ENCODE measurements at places on chromosomes 7 and 10. TPM values are rescaled to one million over a fixed set of nuclear protein-coding genes. Genes with fewer than 3 reads are reported as not detected.

C10orf53 gene
- total RNA-seq: not detected

MKX gene
- total RNA-seq: 0.86 TPM

CLDN4 gene
- total RNA-seq: not detected

OR6V1 gene
- not detected for total RNA-seq

NEUROD6 gene
- total RNA-seq: not detected

UBE2D4 gene
- total RNA-seq: 10.8 TPM

FAM25C gene
- total RNA-seq: not detected

EFCAB10 gene
- total RNA-seq: not detected

LEP gene
- total RNA-seq: not detected

FOXI2 gene
- total RNA-seq: not detected

Data from natural killer cell treated with Interleukin-12 subunit alpha and Interleukin-12 subunit beta and Interleukin-15 and Interleukin-18, amount 100 ng/mL, for 72 hours (primary cell).